Stromal cell of bone marrow (primary cell): ENCODE measurements at places on chromosomes 2 and 18.

- no peak for DNase-seq
These were observed 1.6 kb upstream of the ELOA2 start for GRCh38 chr18:47036927-47037578.

DNA sequence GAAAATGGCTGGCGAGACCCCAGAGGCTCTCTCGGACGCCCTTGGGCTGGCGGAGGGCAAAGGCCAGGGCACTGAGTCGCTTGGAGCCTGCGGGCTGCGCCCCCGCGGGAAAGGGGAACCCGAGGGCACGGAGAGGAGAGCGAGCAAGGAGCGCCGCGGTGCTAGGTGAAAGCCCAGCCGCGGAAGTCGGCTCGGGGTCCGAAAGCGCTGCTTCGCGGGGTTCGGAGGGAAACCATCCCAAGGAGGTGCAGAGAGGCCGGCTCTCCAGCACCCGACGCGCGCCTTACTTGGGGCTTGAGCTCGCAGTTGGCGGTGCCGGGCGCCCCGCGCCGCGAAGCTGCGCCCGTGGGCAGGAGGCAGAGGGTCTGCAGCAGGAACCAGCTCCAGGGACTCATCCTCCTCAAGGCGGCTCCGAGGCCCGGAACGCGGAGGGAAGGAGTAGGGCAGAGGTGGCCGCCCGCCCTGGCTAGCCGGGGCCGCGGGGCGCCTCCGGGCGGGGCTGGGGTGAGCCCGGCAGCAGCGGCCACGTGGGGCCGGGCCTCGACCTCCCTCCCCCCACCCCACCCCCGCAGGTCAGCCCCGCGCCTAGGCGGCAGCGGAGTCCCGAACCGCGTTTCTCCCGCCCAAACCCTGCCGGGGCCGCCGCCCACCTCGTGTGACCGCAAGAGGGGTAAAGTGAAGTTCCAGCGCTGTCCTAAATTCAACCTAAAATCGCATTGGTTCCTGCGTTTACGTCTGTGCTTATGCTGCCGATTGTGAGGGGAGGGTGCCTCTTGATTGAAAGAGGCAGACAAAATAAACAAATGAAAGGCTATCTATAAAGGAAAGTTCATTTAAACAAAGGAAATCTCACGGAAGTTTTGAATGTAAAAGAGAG is at the start of gene TRABD2A:
TSS of gene TRABD2A (minus strand) at position 440 of the 877 bp plus-strand sequence. CDS start at position 395, 45 bp downstream.
- no peak for DNase-seq

GRCh38 chr2:150477347-150477746 is 10.1 kb downstream of the RND3 start:
- no peak for DNase-seq

DNA sequence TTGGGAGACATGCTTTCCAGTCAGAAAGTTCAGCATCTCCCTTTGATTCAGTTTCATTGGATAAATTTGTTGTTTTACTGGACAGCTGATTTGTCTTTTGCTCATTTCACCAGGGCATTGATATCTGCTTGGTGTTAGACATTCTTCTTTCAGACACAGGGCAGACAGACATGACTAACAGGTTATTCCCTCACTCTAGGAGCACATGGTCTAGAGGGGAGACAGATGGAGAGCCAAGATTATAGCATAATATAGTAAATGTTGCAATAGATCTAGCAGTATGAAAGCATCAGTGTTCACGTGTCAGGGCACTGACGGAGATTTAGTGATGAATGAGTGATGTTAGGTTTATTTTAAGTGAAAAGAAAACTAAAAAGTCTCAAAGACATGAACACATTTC is 187.0 kb upstream of the CYRIA start:
- no peak for DNase-seq

DNA sequence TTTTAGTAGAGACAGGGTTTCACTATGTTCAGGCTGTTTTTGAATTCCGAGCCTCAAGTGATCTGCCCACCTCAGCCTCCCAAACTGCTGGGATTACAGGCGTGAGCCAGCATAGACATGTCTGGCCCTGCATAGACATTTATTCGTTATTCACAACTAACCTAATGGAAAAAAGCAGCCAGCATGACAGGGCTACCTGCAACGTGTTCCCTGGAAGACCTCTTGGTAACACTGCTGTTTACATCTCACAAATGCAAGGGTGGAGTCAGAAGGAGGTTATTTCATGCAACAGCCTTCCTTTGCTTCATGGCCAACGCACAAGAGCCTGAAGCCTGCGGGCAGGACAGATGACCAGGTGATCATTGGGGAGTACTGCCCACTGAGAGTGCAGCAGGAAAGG is 9.2 kb downstream of the SERPINE2 start:
- DNase-seq, result no peak
